ENCODE measurements at places on chromosomes 7 and 10.

GRCh38 chr10:96259150-96259549, 12.2 kb downstream of the BLNK start:
- no peak for DNase-seq

- no peak for DNase-seq
Observed at GRCh38 chr10:71804077-71804476, 30.8 kb upstream of the VSIR start.

- DNase-seq = no peak
Observed at GRCh38 chr10:18456984-18457383, 194.4 kb downstream of the NSUN6 start.

- DNase-seq = no peak
Observed at GRCh38 chr10:128063736-128064107, 62.5 kb downstream of the MKI67 start.

GRCh38 chr7:77460057-77460486, 43.9 kb upstream of the GSAP start:
- DNase-seq = no peak

GRCh38 chr10:115409347-115409746, 316.2 kb downstream of the ATRNL1 start:
- no peak for DNase-seq

GRCh38 chr10:20624642-20625041, 272.5 kb downstream of the NEBL start:
- no peak for DNase-seq

Measured in activated gamma-delta T cell treated with anti-CD3 and anti-CD28 coated beads, Interleukin-2, amount 50 U/mL, for 16 hours (primary cell).